Stimulated activated CD8-positive, alpha-beta memory T cell treated with anti-CD3 and anti-CD28 coated beads, Interleukin-7, amount 100 ng/mL, for 1 hour (primary cell): ENCODE measurements at places on chromosomes 13 and 19.
A peak's percentile ranks its signal among the peaks of the same experiment; 100 is the strongest.

GRCh38 chr19:32866564-32867265 lies 2.9 kb downstream of the SLC7A9 start:
- DNase-seq = no peak

GRCh38 chr13:40102854-40103253 lies 447.4 kb downstream of the COG6 start:
- DNase-seq = peak; percentile 19

DNA sequence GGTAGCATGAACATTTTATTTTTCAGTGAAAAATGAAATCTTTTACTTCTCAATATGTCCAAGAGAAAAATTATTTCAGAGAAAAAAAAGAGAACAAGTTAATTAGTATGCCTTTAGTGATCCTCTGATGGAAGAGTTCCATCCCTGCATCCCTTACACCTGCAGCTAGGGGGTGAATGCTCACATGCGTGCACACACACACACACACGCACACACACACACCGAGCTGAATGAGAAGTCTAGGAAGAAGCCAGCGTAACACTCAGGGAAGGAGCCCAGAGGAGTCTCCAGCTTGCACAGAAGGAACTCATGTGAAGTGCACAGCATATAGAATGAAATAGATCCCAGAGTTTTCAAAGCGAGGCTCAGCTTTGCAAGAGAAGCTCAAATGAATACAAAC lies 510.5 kb downstream of the IRS2 start:
- no peak for DNase-seq

- no peak for DNase-seq
Measured at GRCh38 chr19:11814700-11815035, 595 bp downstream of the ZNF440 start.

DNA sequence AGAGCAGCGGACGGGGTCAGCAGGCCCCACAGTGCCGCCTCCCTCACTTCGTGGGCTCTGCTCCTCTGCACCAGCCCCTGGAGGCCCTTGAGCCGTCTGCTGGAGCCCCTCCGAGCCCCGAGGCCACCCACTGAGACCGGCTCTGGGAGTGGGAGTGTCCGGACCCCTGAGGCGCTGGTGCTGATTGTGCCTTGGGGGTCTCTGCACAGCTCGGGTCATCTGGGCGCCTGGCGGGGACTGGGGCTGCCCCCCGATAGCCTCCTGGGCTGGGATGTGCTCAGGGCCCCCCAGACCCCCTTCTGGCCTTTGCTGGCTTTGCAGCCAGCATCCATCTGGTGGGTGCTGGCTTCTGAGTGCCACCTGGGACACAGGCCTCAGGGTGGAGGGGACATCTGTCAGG lies 15.4 kb downstream of the CBARP start:
- DNase-seq = no peak

DNA sequence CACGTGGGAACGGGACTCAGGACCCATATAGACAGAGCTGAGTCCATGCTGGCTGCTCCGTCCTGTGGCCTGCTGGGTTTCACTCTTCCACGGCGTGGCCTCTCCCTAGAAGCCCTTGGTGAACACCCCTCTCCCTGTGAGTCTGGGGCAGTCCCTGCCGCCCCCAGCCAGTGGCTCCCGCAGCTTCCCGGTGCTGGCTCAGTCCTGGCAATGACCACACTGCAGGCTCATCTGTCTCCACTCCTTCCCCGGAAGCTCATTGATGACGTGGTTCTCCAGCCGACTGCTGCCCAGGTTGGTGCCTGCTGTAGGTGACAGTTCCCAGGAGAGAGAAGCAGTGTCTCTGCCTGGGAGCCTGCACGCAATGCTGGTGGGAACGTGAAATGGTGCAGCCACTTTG lies 2.1 kb upstream of the TEX29 start:
- DNase-seq = no peak

GRCh38 chr13:100533588-100534041 lies 55.0 kb downstream of the GGACT start:
- DNase-seq = no peak

GRCh38 chr13:22773465-22773864 lies 407.3 kb upstream of the SGCG start:
- no peak for DNase-seq

DNA sequence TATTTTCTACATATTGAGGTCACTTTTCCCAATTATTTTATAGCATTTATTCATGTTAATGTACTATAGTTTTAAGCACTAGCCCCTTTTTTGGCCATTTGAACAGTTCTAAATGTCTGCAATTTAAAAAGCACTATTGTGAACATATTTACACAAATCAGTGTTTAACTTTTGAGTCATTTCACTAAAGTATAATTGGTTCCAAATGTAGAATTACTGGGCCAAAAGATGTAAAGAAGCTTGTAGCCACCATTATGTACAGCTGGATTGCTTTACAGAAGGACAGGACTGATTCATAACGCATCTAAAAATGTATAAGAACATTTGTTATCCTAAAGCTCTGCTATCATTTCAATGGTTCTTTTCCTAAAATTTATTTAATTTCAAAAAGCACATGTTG lies 16.6 kb upstream of the ATP12A start:
- no peak for DNase-seq

GRCh38 chr19:9645472-9645871 lies 24.4 kb upstream of the ZNF561 start:
- no peak for DNase-seq

GRCh38 chr19:33437821-33438671 lies 64.5 kb downstream of the CEBPG start:
- DNase-seq = no peak

GRCh38 chr13:109918179-109918711 lies 131.9 kb upstream of the IRS2 start:
- no peak for DNase-seq

DNA sequence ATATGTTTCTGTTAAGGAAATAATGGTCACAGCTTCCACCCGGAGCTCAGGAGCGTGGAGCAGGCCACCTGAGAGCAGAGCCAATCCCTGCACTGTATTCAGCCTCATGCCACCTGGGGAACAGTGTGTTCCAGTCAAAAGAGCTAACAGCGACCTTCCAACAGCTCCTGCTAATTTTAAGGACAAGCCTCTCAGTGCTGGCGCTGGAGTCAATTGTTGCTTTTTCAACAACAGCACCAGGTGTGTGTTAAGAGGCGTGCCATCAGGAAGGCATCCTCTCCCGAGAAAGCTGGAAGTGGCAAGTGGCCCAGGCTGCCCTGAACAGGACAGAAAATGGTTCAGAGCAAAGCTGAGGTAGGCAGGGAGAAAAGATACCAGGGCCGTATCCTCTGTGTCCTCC lies 102.0 kb downstream of the CACNA1A start:
- no peak for DNase-seq

GRCh38 chr19:40583283-40583682 lies 6.6 kb downstream of the SHKBP1 start:
- no peak for DNase-seq

GRCh38 chr19:16361254-16361653 lies 36.6 kb downstream of the KLF2 start:
- no peak for DNase-seq

GRCh38 chr19:6414793-6415590 lies 9.6 kb downstream of the KHSRP start:
- no peak for DNase-seq
